ENCODE measurements at places on chromosomes 6 and 20. TPM values are rescaled to one million over a fixed set of nuclear protein-coding genes. Genes with fewer than 3 reads are reported as not detected.

GRCh38 chr6:55869674-55870073 is 5.7 kb downstream of the BMP5 start:
- DNase-seq, result no peak

GRCh38 chr20:59336540-59336939 is 36.1 kb downstream of the EDN3 start:
- DNase-seq, result no peak

DNA sequence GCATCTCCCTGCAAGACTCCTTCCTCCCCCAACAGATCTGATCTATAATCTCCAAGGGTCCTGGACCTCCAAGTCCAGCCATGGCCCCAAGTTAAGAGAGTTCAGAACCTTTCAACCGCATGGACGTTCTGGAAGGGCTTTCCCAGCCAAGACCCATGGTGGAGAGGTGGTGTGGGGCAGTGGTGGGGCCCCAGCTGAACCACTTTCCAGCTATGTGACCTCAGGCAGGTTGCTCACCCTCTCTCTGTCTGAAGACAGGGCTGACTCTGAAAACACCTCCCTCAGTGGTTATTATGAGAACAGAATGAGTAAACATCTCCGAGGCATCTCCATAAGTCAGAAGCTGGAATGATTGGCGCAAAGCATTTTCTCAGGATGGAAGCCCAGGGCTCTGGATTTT is 887 bp downstream of the CLPS start:
- no peak for DNase-seq

GRCh38 chr6:157621406-157621805 is 201.6 kb upstream of the SNX9 start:
- no peak for DNase-seq

GRCh38 chr6:54043360-54043759 is 67.9 kb upstream of the MLIP start:
- no peak for DNase-seq

DNA sequence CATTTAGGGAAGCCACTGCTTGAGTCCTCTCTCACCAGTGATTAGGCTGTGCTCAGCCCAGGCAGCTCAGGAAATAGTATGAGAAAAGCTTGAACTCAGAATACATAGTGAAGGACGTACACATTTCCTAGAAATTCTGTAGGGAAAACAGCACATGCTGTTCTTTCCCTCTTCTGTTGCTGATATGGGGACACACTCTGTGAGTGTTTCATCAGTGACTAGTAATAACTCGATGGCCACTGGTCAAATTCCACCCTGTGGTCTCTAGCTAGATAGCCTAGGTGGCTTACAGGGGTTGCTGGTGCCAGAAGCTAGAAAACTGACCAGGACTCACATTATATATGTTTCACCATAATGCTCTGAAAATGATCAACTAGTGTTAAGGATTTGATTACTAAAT is 259.8 kb upstream of the SOX4 start:
- no peak for DNase-seq

DNA sequence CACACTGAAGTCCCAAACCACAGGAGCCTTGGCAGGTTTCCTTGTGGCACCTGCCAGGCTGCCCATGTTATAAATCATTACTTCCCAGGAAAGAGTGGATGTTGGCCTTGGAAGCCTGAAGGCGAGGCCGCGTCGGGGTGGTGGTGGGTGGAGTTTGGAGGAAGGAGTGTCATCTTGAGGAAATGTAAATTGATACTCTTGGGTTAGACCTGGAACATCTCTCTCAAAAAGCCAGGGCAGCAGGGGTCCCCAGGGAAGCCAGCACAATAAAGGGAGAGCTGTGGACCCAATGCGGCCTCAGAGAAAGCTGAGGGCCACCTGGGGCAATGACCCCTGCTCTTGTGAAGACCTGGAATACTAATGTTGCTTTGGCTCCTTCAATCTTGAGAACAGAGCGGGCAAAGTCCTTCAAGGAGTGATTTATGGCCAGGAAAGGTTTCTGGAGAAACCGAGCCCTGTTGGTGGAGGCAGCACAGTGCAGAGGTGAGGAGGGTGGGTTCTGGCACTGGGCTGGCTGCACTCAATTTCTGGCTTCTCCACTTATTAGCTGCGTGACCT is 26.3 kb upstream of the TRAF3IP2 start:
- no peak for DNase-seq

PSMA7 gene
- total RNA-seq, result 349 TPM

ECT2L gene
- total RNA-seq, result 0.23 TPM

DLL1 gene
- 7.1 TPM for total RNA-seq

BIRC7 gene
- not detected for total RNA-seq

PDYN gene
- total RNA-seq, result not detected

TRIM40 gene
- not detected for total RNA-seq

VSTM2L gene
- total RNA-seq, result 11.7 TPM
